Non-pigmented ciliary epithelial cell (primary cell): ENCODE measurements at places on chromosomes 7 and 10.
A peak's percentile ranks its signal among the peaks of the same experiment; 100 is the strongest.

- no peak for DNase-seq
Measured at GRCh38 chr10:69892406-69892805, 90.7 kb downstream of the COL13A1 start.

DNA sequence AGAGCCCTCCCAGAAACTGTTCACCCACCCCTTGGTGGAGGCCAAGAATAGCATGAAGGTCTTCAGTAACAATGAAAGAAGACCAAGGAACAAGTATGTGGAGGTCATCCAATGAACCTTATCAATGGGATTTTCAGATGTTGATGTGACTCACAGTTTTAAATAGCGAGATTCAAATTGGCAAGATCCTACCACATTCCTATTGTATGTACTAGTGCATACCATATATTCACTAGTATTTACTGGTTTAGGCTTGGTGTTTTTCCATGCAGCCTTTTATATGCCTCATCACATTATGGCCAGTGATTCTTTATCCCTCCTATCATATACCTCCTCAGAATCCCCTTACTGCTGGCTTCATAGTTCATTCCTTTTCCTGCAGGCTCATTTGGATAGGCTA lies 54.4 kb downstream of the ITGB8 start:
- peak; percentile 65 for DNase-seq

DNA sequence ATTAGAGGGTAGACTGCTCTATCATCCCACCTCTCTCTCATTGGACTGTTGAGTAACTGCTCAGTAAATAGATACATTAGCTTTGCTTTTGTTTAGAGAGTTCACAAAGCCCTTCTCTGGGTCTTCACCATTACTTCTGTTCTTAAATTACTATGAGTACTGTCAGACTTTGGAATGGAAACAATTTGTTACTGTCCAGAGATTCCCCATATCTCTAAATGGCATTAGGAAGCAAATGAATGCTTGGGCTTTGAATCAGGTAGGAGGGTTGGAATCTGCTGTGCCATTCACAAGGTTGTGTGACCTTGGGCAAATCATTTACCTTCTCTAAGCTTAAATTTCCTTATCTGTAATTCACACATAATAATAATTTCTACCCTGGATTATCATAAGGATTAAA lies 541.0 kb upstream of the FZD8 start:
- no peak for DNase-seq

GRCh38 chr7:27123477-27124053 lies 7.0 kb downstream of the HOXA4 start:
- DNase-seq, result no peak

DNA sequence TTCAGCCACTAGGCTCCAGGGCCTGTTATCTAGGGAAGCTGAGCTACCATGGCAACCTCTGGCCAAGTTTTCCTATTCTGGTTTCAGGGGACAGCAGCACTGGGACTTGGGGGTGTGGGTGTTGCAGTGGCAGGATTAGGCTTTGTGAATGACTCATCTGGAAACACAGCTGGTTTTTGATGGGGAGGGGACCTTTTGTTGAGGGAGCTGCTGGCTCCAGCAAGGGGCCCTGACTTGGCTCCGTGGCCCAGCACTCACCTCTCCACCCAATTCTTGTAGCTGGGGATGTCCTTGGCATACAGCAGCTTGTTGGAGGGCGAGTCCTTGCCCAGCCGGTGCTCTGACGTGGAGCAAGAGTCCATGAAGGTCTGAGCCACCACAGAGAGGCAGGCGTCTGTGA lies 435.9 kb downstream of the PLXNA4 start:
- no peak for DNase-seq
